HS-5 (cell line): ENCODE measurements at places on chromosomes 6 and 20.

DNA sequence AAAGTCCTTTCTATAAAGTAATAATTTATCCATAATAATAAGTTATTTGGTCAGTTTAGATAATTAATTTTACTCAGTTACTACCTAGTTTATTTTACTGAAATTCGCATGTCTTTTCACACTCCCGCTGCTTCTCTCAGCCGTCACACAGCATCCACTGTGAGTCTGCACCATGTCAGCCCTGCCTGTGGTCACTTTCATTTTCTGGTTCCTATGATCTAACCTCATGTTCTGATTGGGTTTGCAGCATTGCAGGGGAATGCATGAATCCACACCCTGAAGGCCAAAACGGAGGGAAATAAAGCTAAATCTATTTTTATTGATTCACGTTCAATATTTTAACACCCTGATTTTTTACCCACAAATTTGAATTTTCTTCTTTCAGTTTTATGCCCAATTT lies 47.4 kb downstream of the PDE10A start:
- DNase-seq = no peak

- no peak for DNase-seq
Observed at GRCh38 chr6:9841886-9842725, 572.8 kb downstream of the TFAP2A start.

- peak; percentile 36 for DNase-seq
Observed at GRCh38 chr6:19757036-19757435, 80.1 kb upstream of the ID4 start.

DNA sequence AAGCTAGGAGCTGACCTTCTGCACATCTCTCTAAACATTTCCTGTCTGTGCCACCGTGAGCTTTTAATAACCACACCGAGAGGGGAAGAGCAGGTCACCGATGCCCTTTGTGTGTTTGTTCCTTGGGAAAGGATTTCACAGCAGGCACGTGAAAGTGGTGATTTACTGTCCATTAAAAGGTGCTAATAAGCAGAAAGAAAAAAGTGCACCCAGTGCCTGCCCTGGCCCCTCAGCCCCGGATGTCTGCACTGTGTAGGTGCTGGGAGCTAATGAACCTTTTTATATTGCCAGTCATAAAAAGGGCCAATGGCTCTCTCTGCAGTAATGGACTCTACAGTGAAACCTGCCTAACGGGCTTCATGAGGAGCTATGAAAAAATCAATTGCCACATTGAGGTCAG lies 312.6 kb downstream of the C6orf118 start:
- no peak for DNase-seq

DNA sequence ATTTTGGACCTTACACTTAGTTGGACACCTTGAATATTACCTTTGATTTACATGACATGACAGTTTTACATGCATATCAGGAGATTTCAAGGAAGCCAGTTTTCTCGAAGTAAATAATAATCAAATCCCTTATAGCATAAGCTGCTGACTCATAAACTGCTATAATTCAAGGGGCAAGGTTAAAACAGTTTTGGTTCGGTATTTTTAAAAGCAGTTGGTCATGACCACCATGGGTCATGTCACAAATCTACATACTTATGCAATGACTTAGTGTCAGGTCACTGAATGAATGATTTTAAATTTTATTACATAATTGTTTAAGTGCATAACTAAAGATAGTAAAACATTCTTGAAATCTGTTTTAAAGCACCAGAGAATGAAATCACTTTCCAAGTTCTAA lies 158.0 kb downstream of the DST start:
- DNase-seq = peak; percentile 40

DNA sequence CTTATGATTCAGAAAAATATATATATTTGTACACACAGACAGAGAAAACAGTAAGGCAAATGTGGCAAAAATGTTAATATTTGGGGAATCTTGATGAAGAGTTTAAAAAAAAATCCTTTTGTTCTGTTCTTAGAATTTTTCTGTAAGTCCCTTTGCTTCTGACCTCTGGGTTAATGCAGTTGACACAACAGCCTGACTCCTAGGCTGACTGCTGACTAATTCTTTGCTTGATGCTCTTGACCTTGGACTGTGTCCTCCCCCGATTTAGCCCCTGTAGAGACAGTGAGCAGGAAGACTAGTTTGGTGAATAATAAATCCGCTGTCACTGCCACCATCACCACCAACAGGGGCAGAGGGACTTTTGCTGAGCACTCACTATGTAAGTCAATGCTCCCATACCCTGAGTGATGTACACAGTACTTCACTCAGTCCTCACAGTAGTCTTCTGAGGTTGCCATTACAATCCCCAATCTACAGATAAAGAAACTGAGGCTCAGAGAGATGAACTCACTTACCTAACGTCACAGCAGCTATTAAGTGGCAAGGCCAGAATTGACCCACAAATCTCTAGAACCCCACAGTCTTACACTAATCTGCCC lies 71.7 kb downstream of the SNX5 start:
- DNase-seq = no peak
